ENCODE measurements at places on chromosomes 13 and 19.

- no peak for DNase-seq
These were observed 49.4 kb downstream of the ZNF536 start for GRCh38 chr19:30421571-30421970.

DNA sequence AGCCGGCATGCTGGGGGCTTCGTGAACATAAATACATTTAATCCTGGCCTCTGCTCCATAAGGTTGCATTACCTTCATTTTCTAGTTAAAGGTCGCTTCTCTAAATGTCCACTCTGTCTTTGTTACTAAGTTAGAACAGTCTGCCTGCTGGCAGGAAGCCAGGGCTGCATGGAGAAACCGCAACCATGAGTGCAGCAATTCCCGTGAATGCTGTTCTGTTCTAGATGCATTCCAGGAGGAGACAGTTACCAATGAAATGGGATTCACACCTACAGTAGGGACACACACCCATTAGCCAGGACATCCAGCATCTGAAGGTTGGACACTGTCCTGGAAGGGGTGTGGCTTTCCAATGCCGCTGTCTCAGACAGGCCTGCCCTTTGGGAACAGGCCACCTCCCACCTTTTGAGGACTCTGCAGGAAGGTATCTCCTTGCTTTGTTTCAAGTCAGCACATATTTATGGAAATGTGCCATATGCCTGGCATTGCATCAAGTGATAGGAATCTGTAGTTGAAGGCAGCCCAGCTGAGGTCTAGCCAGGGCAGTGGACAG, 129.7 kb downstream of the SLC7A1 start:
- no peak for DNase-seq

- no peak for DNase-seq
These were observed 49.9 kb downstream of the SLC7A9 start for GRCh38 chr19:32819419-32820400.

GRCh38 chr19:16153582-16154336, 10.3 kb downstream of the HSH2D start:
- DNase-seq: no peak

- DNase-seq: no peak
These were observed 235.2 kb downstream of the SLITRK5 start for GRCh38 chr13:87906411-87906810.

- DNase-seq: no peak
These were observed 669.9 kb downstream of the PCDH9 start for GRCh38 chr13:66560189-66560588.

GRCh38 chr19:15788594-15789270, 1.3 kb downstream of the OR10H5 start:
- no peak for DNase-seq

- no peak for DNase-seq
These were observed 1.1 kb upstream of the MRPL34 start for GRCh38 chr19:17304386-17305215.

GRCh38 chr13:21949818-21950429, 279.1 kb downstream of the FGF9 start:
- DNase-seq: no peak

DNA sequence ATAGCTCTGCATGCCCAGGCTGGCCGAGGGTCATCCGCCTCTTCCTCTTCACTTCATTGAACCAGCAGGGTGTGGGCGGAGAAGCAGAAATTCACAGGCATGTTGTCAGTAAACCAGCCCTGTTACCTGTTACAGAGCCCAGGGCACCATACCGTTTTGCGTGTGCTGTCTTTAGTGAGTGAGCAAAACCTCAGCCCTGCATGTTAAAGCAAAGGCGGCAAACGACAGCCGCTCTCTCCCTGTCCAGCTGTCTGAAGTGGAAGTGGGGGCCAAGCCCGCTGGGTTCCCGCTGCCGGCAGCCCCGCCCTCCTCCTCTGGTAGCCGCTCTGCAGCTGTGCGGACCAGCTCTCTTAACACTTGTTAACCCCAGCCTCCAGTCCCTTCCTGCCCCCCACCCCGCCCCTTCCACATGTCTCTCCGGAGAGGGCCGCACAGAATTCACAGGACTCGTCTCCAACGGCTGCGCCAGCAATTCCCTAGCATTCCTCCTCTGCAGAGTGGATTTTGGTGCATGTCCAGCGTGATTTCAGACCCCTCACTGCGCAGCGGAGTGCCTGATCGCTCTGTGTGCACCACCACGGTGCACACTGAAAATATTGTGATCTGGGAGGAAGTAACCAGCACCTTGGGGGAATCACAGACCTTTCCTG, 12.7 kb downstream of the KLHL26 start:
- DNase-seq: no peak

DNA sequence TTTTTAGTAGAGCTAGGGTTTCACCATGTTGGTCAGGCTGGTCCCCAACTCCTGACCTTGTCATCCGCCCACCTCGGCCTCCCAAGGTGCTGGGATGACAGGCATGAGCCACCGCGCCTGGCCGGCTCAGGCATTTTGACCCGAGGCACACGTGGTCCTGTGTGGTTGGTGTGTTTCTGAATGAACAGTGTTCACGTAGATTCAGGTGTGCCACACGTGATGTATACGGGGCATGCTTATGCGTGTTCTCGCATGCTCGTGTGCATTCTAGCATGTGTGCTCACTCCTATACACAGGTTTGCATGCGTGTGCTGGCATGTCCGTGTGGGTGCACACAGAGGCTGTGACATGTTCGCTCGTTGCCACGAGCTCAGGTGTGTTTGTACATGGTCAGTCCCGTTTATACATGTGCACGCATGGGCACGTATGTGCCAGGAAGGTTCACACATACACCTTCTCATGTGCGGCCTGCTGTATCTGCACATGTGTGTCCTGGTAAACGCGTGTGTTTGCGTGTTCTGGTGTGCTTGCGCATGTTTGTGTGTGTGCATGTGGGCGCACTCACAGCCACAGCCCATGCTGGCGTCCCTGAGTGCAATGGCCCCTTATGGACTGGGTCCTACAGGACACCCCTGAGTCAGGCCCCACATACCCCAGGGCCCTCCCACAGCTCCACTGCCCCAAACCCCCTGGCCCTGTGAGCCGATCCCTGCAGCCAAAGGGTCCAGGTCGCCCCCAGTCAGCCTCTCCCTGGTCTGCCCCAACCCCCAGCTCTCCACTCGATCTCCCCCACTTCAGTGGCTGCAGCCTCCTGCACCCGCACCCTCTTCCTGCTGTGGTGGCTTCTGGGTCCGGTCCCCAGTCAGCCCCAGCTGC, 20.6 kb upstream of the TCF3 start:
- no peak for DNase-seq

DNA sequence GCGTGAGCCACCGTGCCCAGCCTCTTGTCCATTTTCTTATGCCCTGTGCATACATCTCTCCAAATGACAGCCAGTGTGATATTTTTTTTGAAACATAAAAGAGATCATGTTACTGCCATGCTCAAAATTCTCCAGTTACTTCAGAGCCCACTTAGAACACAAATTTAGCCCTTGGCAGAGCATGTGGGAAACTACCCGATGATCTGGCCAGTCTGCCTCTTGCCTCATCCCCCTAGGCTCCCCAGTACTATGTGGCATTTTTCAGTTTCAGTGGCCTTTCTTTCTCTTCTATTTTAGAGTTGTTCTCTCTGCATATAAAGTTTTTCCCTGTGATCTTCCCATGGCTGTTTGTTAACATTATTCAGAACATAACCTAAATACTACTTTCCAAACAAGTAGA, 323.0 kb downstream of the GPC5 start:
- no peak for DNase-seq

GRCh38 chr19:40280608-40281221, 4.4 kb downstream of the AKT2 start:
- DNase-seq: no peak

- DNase-seq: no peak
These were observed 423 bp downstream of the KLK8 start for GRCh38 chr19:51000981-51001380.

DNA sequence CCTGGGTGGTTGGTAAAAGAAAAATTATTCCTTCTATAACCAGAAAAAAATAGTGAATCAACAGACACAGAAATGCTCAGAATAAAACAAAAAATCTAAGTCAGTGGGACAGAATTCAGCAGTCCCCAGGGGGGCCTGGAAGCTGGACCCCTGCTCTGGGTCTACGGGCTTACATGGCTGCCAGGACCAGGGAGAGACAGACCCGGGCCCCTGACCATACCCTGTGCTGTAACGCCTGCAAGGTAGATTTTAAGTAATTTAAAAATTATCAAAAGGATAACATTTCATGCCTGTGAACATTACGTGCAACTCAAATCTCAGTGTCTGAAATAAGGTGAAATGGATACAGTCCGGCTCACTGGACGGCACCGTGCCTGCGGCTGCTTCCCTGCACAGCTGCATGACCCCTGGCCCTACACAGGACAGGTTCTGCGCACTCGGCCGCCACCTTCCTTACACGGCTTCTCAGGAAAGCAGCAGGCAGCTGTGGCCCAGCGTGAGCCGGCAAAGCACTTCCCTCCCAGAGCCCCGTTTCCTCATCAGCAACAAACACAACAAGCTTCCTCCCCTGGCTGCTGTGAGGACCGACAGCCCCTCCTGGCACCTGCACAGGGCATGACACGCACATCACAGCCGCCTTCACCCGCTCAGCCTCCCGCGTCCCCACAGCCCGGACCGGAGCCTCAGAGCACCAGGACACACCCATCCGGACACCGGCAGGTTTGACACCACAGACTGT, 22.2 kb downstream of the RASA3 start:
- DNase-seq: no peak

GRCh38 chr13:52025475-52026245, 1.2 kb downstream of the UTP14C start:
- no peak for DNase-seq

- DNase-seq: no peak
These were observed 170.3 kb upstream of the ARGLU1 start for GRCh38 chr13:106738186-106738678.

DNA sequence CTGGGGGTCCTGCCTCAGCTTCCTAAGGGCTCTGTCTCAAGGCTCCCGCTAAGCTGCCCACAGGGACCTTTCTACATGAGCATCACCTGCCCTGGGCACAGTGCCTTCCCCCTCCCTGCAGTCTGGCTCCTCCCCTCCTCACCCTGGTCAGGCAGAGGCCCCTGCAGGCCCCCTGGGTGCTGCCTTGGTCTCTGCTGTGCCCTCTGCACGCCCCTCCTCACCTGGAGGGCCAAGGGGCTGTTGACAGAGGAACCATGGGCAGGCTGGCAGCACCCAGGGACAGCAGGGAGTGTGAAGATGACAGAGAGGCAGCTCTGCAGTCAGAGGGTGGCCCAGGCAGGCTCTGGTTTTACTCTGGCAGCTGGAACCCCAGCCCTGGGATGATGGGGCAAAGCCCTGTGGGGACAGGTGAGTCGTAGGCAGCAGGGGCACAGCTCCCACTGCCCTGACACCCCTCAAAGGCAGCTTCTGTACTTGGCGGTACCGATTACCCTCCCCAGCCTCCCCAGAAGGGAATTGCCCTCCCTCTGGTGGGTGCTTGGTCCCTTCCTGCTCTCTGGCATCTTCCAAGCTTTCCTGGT, 43.1 kb downstream of the SUGP2 start:
- no peak for DNase-seq

DNA sequence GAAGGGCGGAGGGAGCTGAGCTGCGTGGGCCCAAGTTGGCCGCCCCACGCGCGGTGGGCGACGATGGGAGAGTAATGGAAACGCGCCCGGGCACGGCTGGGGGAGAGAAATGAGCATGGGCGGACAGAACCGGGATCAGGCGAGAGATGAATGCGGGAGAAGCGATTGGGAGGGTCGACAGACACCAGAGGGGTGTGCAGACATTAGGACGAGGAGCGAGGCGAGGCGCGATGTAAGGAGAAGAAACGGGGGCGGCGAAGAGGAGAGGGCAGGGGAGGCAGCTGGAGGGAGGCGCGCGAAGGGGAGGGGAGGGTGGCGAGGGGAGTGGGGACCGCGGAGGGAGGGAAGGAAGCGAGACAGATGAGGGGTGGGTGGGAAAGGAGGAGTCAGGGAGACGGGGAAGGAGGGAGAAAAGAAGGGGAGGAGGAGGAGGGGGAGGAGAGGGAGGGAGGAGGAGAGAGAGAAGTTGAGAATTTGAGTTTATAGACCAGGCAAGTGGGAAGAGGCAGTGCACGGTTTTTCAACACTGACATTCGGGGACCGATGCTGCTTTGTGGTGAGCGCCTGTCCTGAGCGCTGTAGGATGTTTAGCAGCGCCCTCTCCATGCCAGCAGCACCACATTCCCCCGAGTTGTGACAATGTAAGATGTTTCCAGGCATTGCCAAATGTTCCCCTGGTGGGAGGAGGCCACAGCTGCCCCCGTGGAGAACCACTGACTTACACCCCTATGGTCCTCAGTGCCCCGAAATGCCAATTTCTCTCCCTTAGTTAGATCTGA, at the start of gene SHISA7:
Gene SHISA7, minus strand, starts transcription at position 256 of the 779 bp plus-strand sequence. CDS start 437 bp downstream, outside the sequence.
- DNase-seq: no peak

- DNase-seq: no peak
These were observed 361.9 kb upstream of the GPC6 start for GRCh38 chr13:92864584-92865284.

DNA sequence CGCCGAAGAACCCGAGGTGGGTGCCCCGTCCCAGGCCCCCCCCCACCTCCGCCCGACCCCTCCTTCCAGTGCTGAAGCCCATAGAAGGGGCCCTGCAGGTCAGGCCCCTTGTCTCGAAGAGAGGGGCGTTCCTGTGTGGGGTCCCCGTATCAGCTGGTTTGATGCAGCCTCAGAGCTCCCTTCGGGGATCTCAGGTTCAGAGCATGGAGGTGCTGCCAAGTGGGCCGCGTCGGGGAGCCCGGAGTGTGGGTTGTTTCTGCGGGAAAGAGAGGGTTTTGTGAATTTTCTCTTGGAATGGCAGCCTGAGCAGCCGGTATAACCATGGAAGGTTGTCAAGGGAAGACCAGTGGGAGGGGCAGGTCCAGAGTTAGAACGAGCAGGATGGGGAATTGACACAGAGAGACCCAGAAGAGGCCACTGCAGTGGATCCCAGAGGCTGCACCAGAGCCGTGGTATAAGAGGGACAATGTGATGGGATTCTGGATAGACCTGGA, 384 bp downstream of the TRAPPC2B start:
- no peak for DNase-seq

- no peak for DNase-seq
These were observed 31.5 kb upstream of the PABPC3 start for GRCh38 chr13:25064396-25064795.

- no peak for DNase-seq
These were observed 4.7 kb upstream of the ZNF444 start for GRCh38 chr19:56136362-56136761.

- DNase-seq: no peak
These were observed at the start of gene FSTL3 for GRCh38 chr19:676339-677105. Gene FSTL3 (plus strand): TSS chr19:676392. CDS start chr19:676424, 32 bp downstream.

GRCh38 chr19:7602240-7602934, 6.7 kb downstream of the CAMSAP3 start:
- DNase-seq: no peak

- no peak for DNase-seq
These were observed 19.5 kb downstream of the PRKD2 start for GRCh38 chr19:46697204-46697960.

- no peak for DNase-seq
These were observed 36.4 kb upstream of the SERPINE3 start for GRCh38 chr13:51303063-51303552.

All from vagina (tissue), 2 donors.